ENCODE measurements at places on chromosomes 7 and 10.

DNA sequence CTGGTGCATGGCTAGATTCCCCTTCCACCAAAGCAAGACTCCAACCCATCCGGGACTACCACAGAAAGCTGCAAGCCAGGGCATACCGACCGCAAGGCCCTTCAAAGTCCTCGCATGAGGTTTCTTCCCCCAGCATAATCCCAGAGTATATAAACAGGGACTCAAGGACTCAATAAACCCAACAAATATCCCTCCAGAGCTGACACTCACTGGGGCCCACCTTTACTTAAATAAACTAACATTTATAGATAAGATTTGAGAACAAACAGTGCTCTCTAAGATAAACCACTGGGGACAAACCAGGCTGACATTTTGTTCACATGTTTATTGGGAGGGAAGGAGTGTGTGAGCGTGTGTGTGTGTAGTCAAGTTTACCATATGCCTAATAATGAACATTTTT, 138.2 kb downstream of the ADAM12 start:
- no peak for DNase-seq

DNA sequence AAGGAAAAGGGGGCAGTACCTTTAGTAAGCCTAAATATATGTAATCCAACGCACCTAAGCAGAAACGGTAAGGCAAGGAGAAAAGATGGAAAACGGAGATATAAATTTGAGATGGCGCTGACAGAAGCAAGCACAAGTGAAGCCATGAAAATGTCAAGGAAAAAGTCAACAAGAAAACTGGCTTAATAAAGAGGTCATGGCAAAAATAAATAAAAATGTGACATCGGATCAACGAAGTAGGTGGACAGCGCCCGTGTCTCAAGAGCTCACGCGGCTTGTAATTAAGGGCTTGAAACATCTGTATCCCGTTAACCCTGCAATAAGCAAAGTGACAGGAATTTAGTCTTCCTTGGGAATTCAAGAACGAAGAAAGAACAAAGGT, 611 bp downstream of the NDUFA5 start:
- no peak for DNase-seq

GRCh38 chr7:33870120-33870519, 35.2 kb upstream of the BMPER start:
- DNase-seq: no peak

DNA sequence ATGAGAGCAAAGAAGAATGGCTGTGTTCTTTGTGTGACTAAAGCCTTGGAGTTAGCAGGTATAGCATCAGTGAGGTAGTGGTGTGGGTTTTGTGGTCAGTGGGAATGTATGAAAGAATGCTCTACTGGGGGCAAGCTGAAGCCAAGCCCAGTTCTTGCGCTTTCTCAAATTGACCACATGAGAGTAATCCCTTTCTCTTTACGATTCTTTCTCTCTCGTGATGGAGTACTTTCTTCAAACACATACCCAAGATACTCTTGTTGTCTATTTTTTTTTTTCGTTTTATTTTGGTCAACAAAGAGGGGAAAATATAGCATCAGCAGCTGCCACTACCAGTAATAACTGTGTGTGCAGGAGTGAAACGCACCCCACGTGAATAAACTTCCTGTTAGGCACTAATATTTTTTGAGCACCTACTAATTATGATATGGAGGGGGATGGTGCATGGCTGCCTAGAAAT, 8.4 kb upstream of the PANK1 start:
- no peak for DNase-seq

GRCh38 chr7:141387521-141388217, 163.5 kb upstream of the AGK start:
- DNase-seq: no peak

- no peak for DNase-seq
Observed at GRCh38 chr7:33979807-33980355, 74.5 kb downstream of the BMPER start.

GRCh38 chr10:14548474-14548873, 217.8 kb upstream of the FRMD4A start:
- DNase-seq: no peak

- no peak for DNase-seq
Observed at GRCh38 chr7:19392246-19392645, 247.0 kb upstream of the FERD3L start.

DNA sequence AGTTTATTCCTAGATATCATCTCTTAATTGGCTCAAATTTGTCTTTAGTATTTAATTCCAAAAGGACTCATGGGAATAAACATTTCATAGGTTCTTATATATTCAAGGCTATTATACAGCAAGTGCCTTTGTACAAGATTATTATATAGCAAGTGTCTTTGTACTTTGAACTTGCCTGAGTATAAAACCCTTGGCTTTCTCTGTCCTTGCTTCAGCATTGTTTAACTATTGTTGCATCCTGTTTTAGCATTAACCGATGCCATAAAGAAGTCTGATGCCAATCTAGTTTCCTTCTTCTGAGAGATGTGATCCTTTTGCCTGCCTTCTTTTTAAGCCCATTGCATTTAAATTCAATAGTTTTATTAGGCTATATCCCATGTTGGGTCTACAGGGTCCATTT, 270.0 kb downstream of the NEBL start:
- no peak for DNase-seq

GRCh38 chr10:1114719-1115606, 58.8 kb downstream of the WDR37 start:
- no peak for DNase-seq

- DNase-seq: no peak
Observed at GRCh38 chr10:47381427-47382379, 2.4 kb downstream of the ZNF488 start.

GRCh38 chr7:139054101-139054500, 18.3 kb upstream of the ZC3HAV1L start:
- no peak for DNase-seq

DNA sequence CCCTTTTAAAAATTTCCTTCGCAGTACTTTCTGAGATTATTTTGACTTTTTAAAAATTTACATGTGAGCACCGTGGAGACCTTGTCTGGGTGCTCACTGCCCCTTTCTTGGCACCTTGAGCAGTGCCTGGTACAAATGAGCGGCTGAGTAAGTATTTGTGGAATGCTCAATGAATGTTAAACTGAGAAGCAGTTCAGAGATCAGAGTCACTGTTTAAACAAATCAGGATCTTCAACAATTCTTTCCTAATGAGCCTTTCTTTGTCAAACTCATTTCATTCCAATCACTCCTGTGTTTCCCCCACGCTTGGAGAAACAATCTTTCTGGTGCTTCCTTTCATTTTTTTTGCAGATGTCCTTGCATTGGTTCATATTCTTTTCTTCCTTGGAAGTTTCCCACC, 611.3 kb upstream of the GALNT17 start:
- DNase-seq: no peak

- DNase-seq: no peak
Observed at GRCh38 chr7:32126843-32127242, 56.6 kb upstream of the PDE1C start.

- DNase-seq: no peak
Observed at GRCh38 chr10:11724938-11725776, 17.0 kb upstream of the ECHDC3 start.

DNA sequence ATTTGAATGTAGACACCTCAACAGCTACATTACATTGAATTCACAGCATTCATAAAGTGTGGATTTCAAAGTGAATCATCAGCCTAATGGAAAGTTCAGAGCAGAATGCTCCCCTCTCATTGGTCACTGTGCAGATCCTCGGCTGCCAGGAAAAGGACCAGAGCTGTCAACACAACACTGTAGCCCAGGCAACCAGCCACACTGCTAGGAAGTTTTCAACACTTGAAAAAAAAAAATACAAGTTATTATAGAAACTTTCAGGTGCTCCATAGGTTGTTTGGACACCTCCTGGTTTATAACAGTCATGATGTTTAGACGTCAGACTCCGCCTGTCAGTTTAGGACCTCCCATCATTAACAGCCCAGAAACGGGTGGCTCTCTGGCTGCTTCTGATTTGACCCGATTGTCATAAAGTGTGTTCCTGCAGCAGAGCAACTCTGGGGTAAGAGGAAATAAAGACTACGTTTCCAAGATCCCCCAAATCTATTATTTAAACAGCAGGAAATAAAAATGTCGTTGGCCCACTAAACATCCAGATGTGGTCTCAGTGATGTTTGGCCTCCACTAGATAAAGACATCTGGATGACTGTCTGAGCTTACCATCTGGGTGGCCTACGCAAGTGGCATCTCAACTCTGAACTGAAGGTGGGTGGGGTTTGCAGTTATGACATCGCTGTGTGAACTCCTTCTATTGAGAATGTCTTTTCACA, 117.4 kb downstream of the CABCOCO1 start:
- peak; percentile 47 for DNase-seq

- no peak for DNase-seq
Observed at GRCh38 chr7:34080513-34080912, 175.2 kb downstream of the BMPER start.

- DNase-seq: no peak
Observed at GRCh38 chr10:84685047-84685660, 356.8 kb downstream of the CCSER2 start.

DNA sequence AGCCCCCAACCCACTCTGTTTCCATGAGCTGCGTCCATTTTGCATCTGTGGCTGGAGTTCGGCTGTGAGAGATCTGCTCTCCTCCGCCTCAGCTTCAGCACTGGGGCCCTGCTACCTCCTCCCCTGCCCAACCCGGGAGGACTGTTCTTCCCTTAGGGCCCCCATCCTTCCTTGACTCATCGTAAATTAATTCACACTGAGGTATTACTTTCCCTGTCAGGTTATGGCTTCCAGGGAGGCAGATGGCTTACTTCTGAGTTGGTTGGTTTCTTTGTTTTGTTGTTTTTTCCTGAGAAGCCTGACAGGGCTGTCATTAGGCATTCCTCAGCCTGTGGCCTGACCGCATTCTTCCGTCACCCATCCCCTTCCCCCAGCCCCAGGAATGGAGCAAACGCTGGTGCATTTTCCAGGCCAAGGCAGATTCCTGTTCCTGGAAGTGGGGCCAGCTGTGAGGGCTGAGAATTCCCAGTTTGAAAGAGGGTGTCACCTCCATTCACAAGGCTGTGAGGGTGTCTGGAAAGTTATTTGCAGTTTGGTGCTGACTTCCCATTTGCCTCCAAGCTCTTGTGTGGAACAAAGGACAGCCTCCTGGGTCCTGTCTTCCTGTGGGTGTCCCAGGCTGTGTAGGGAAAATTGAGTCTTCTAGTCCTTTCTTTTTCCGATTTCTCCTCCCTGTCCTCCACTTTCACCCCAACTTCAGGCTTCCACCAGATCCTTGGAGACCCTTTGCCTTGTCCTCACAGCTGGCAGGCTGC, 11.7 kb downstream of the CPA5 start:
- no peak for DNase-seq

DNA sequence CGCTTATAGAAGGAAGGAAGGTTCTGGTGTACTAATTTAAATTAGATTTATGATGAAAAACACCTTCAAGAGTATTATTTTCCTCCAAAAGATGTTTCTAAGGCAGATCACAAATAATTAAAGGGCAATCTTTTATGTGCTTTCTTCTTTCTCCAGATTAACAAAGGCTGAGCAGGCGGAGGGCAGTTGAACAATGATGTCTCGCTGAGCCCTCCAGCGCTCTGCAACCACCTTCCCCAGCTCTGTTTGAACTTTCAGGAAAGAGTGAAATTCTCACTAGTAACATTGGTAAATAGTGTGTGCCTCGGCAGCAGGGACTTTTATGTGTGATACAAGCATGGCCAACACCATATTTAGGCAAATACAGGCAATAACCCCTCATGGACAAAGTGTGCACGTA, 379.1 kb upstream of the MKI67 start:
- DNase-seq: no peak

DNA sequence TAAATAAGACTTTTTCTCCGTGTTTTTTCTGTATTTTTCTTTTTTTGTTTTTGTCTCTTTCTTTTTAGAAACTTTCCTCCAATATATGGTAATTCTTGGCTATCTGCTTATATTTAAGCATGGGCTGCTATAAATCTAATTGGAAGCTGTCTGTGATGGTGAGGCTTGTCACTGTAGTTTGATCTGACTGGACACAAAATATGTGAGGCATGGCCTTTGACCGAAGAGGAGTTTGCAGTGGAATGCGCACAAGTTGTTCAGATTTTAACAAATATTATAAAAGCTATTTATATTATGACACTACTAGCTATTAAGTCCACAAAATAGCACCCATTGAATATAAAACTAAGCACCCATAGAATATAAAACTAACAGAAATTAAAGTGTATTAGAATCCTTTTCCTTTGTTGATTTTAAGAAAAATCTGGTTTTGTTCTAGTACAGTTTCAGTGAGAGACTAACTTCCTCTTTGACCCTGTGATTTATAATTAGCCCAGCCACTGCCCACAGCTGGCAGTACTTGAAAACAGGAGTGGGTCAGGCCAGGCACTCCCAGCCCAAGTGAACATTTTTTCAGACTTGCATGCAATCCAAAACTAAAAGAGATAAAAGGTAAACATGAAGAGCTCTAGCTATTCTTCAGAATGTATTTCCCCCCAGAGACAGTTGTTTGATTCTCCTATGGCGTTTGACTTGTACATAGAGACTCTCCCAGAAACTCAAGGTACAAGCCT, 69.9 kb upstream of the FGL2 start:
- DNase-seq: peak; percentile 46

DNA sequence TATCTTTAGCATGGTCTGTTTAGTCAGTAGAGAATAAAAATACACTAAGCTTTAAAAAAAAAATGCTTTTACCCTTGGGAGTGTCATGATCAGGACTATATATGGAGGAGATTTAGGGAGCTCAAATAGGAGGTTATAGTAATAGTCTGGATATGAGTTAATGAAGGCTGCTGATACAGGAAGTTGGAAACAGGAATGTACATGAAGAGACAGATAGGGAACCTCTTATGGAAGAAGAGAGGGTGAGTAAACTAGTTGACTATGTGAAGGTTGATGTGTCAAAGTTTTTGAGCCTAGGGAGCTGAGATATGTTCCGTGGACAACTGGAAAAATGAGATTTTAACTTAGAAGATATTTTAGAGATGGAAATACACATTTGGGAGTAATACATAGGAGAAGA, 472.0 kb upstream of the FZD8 start:
- no peak for DNase-seq

DNA sequence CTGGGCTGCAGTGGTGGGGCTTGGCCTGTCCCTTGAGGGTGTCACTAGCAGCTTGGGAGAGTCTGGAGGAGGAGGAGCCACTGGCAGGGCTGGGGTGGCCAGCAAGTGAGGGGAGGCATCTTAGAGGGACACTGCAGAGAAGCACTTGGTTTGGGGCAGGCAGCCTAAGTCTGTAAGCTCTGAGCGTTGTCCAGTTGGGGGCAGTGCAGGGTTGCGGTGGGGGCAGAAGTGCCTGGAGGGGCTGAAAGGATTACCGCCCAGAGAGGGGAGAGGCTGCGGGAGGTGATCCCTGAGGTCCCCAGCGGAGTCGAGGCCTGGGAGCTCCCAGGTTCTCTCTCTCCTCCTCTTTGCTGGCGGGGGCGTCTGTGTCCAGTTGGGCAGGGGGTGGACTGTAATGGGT, 7.4 kb downstream of the ADCYAP1R1 start:
- DNase-seq: no peak

Measured in Right ventricle myocardium superior (tissue), 1 donor.